ENCODE measurements at places on chromosomes 16 and 17.

- no peak for DNase-seq
These were observed at the start of gene CCL7 for GRCh38 chr17:34269969-34270368. Gene CCL7 (plus strand): TSS chr17:34270221. CDS start chr17:34270291, 70 bp downstream.

- DNase-seq: no peak
These were observed 7.0 kb downstream of the TMIGD1 start for GRCh38 chr17:30326809-30327208.

GRCh38 chr16:57844416-57845030 is 42.2 kb upstream of the KIFC3 start:
- no peak for DNase-seq

GRCh38 chr16:58009856-58010416 is 8.7 kb downstream of the USB1 start:
- no peak for DNase-seq

GRCh38 chr16:1509307-1510221 is 16.4 kb downstream of the TELO2 start:
- DNase-seq: peak; percentile 65

DNA sequence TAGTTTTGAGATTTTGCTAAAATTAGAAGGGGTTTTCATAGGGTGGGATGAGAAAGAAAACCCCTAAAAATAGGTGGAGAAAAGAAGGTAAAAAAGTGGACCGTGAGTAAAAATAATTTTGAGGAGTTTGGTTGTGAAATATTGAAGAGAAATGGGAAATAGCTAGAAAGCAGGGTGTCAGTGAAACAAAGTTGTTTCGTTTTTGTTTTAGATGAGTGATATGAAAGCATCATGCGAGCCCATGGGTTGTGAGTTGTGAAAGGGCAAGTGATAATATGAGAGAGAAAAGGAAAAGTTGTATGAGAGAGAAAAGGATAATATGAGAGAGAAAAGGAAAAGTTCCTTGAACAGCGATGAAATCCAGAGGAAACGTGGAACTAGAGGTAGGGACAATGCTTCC is 7.3 kb upstream of the SMIM36 start:
- no peak for DNase-seq

GRCh38 chr16:84159800-84160199 is 14.7 kb downstream of the DNAAF1 start:
- DNase-seq: no peak

GRCh38 chr16:68403704-68404103 is 44.6 kb downstream of the SMPD3 start:
- no peak for DNase-seq

GRCh38 chr16:73092236-73092781 is 44.4 kb upstream of the ZFHX3 start:
- peak; percentile 30 for DNase-seq

DNA sequence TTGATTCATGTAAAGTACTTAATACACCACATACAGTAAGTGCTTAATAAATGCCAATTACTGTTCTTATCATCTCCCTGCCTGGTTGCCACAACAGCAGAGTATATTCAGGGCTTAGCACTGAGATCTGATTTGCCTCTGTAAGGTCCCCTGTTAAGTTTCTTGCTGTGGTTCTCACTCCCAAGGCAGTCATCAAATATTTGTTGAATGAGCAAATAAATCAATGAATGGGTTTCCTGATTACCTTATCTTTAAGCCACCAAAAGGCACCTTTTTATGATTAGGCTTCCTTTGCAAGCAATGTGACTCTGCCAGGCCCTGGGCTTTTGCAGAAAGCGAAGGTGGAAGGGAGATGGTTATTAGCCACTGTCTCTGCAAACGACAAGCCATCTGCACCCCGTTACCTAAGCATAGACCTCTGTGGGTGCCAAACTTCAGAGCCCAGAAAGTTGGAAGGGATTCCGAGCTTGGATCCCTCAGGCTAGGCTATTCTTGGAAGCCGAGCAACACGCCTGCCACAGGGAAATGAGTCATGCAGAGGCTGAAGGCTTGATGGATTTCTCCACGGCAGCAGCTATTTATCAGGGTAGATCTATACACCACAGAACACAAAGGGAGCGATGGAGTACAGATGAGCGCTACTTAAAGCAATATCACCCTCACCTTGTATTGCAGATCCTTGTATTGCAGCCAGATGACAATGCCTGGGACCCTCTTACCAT is 102.0 kb downstream of the GRIN2A start:
- DNase-seq: peak; percentile 78

- DNase-seq: no peak
These were observed 409.1 kb downstream of the NPIPA7 start for GRCh38 chr16:16788004-16788403.

DNA sequence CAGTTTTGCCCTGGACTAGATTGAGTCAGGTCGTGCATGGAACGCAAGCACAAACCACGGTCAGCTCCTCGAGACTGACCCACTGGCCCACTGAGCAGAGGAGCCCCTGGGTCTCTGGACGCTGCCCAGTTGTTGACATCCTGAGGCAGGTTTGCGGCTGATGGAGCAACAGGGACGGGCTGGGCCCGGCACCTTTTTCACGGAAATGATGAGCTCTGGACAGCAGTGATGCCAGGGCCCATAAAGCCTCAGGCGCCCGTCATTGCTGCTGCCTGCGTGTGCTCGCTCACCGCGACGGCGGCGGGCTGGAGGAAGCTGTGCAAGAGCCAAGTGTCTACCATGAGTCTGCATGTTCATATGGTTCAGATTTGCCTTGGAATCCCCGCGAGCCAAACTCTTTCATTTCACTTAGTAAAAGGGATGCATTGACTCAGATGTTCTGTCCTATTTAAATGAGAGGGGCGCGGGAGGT is 30.8 kb upstream of the CRISPLD2 start:
- no peak for DNase-seq

DNA sequence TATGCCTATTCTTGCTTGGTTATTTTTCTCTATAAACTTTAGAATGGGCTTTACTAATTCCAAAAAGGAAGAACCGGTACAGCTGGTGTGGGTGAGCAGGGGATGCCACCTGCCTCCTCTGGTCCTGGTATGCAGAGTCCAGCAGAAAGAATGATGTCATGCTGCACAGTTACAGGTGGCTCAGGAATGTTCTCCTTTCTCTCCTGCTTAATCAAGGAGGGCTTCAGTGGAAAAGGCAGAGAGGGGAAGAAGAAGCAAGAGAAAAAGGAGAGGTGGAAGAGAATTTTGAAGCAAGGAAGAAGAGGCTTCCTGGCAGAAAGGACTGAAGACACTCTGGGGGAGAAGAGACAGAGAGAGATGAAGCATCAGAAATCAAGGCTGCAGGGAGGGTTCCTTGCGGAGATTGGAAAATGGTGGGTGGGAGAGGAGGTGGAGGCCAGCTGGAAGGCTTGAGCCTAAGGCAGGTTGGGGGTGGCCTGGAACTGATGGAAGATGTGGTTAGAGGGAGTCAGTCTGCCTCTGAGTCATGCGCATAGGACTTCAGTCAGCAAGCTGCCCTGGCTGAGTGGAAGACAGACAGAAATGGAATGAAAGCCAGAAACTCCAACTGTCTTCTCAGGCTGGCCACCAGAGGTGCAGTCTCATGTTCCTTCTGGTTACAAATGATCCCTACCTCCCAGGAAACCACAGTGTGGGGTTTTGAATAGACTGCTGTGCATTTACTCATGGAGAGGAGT is 64.6 kb upstream of the CRHR1 start:
- DNase-seq: peak; percentile 7

- DNase-seq: no peak
These were observed 268.8 kb downstream of the SNX29 start for GRCh38 chr16:12245088-12245920.

- peak; percentile 30 for DNase-seq
These were observed 1.5 kb upstream of the ARHGDIG start for GRCh38 chr16:278863-279366.

- DNase-seq: no peak
These were observed 2.6 kb downstream of the ATP2A3 start for GRCh38 chr17:3961564-3962047.

DNA sequence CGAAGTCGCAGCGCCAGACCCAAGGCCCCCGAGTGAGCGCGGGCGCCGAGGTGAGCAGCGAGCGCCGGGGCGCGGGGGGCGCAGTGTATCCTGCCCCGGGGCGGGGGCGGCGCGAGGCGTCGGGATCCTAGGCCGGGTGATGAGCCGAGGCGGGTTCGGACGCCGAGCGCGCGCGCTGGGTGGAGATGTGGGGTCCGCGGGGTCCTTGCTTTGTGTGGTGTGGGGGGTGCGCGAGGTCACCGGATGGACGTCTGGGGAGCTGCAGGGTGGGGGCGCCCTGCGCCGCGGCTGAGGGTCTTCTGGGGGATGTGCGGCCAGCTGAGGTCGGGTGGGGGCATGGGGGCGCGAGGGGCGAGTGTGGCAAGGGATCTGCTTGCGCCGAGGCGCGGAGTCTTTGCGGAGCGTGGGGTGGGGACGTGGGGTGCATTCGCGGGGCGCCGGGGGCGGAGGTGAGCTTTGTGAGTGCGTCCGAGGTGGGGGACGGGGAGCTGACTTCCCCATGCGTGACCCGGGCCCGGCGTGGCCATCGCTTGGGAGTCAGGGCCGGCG is 560 bp downstream of the RAI1 start:
- DNase-seq: no peak

DNA sequence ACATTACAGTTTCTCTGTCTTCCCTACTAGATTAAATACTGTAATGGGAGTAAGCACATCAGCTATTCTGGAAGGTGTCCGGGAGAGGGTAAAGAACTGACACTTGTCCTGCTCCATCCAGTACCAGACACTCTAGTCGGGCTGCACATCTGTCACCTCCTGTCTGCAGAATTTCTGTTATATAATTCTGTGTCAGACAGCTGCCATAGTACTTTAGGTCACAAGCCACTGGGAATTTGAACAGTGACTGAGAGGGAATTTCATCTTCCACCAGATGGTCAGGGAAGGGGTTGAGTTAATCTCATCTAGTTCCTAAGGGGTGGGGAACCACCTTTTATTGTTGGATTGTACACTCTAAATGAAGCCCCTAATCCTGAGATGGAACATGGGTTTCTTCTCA is 58.6 kb upstream of the NUDT7 start:
- no peak for DNase-seq

GRCh38 chr17:5200360-5200759 is 8.7 kb upstream of the ZNF594 start:
- DNase-seq: no peak

DNA sequence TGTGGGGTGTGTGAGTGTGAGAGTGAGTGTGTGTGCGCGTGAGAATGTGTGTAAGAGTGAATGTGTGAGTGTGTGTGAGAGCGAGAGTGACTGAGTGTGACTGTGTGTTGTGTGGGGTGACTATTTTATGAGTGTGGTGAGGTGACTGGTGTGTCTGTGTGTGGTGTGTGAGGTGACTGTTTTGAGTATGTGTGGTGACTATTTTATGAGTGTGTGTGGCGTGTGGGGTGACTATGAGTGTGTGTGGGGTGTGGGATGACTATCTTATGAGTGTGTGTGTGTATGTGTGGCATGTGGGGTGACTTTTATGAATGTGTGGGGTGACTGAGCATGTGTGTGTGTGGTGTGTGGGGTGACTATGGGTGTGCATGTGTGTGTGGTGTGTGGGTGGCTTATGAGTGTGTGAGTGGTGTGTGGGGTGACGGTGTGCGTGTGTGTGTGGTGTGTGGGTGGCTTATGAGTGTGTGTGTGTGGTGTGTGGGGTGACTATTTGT is 152.9 kb upstream of the PLCG2 start:
- no peak for DNase-seq

DNA sequence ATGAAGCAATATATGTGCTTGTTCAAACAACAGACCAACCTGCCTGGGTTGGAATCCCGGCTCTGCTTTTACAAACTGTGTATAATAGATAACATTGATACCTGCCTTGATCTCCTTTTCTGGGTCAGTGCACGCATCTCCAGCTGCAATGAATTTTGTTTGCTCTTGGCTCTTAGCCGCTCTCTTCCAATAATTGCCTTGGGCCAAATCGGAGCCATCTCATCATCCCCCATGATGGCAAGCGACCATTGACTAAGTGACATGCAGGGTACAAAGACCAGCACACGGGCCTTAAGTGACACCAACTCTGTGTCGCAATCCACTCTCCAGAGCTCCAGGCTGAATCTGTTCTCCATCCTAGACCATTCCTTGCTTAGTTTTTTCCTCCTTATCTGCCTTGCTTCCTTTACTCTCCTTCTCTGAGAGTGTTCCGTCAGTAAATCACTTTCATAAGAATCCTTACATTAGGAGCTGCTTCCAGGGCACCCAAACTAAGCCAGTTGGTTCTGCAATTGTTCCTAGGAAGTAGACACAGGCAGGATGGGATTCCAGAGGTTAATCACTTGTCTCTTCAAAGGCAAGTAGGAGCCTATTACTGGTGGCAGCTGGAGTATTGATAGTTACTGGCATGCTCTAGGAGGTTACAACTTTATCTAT is 134.2 kb downstream of the ABCA8 start:
- DNase-seq: no peak

- DNase-seq: no peak
These were observed 45.8 kb downstream of the COX4I1 start for GRCh38 chr16:85845266-85845665.

DNA sequence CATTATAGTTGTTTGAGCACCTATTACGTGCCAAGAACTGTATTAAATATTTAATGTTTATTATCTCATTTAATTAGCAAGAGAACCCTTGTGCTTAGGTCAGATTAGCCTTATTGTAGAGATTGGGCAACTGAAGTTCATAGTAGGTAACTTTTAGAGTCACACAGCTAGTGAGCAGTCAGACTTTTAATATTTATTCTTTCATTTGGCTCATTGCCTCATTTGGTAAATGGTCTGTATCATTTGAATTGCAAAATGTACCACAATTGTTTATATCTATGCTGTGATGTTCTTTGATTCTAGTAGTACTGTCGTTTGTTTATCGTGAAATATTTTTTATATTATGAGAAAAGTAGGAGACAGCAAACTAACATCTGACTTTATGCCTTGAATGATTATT is 7.6 kb downstream of the CLTC start:
- DNase-seq: no peak

DNA sequence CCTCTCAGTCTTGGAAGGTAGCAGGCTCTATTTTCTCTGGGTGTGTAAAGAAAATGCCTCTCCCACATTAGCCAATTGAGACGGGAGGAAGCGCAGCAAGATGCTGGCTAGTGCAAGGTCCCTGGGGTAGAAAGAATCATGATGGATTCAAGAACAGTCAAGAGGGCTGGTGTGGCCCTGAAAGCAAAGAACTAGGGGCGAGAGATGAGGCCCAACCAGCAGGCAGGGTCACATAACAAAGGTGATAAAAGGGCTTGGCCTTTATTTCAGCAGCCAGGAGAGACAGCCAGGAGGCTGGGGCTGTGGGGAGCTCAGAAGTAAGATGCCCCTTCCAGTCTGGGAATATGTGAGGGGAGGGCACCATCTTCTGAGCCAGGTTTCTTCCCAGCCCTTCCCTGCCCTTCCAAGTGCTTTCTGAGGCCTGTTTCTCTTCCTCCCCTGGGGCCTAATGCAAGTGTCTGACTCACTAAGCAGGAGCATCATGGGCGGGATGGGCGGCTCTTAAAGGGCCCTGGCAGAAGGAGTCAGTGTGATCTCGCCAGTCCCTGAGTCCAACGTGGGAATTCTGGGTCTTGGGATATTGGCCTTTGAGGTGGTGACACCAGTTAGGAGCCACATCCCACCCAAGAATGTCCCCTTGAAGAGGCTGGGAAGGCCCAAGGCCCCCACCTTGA is 3.9 kb upstream of the NLRC5 start:
- peak; percentile 78 for DNase-seq
